ENCODE measurements at places on chromosomes 5 and 9.

DNA sequence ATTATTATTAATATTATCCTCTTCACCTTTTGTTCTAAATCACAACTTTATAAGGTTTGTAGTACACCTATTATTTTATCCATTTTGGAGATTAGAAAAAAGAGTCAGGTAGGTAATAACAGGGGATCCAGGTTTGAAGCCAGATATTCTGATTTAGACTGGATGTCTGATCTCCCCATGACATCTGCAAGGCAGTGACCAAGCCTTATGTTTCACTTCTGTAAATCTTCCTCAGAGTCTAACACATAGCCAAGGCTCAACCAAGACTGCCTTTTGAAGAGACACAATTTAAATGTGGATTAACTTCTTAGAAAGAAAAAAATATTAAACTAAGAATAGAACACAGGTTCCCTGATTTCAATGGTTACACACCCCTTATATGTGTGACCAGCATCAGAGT is 44.2 kb downstream of the CETN3 start:
- DNase-seq: no peak

DNA sequence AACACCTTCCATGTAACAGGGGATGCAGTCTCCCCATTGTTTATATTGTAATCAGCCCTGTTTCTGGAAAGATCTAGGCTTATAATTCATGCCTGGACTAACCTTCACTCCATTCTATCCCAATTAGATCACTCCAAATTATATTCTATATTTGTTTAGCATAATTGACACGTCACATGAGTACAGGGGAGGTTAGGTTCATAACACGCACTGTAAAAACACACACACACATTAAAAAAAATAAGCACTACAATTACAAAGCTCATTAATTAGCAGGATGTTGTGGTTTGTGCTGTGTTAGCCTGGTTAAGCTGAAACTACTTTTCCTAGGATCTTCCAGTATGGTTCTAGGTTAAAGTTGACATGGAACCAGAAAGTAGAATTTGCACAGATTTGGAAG is 126.0 kb downstream of the MLLT3 start:
- no peak for DNase-seq

- no peak for DNase-seq
These were observed 789 bp downstream of the COL27A1 start for GRCh38 chr9:114155995-114156656.

DNA sequence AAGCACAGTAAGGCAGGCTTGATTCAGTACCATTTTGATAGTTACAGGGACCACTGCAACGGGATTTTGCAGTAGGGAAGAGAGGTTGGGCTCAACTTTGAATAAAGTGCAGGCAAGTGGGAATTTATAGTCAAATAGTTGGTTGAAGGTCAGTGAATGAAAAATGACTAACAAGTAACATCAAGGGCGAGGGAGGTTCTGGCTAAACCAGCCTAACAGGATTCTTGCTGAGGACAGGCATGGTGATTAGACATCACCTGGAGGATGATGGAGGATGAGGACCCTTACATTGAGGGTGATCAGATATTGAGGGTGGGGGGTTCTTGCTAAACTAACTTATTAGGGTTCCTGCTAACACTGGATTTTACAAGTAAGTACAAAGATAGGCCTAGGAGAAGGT is 66.1 kb upstream of the SMC5 start:
- DNase-seq: no peak

DNA sequence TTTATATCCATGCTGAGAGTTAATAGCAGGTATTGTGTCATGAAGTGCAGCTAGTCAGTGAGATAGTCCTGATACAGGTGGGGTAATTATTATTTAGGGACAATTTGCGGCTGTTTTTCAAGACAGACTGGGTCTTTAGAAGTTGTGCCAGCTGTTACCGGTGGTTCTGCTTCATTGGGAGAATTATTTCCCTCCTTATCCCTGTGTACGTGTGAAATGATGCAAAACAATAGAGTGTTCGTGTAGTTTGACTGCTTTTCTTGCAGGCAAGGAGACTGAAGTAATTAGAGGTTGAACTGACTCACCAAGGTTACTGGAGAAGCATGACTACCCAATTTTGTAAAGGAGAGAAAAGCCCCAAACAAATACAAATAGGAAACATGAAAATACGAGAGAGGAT is 101.7 kb downstream of the ARRDC3 start:
- peak; percentile 70 for DNase-seq

GRCh38 chr9:125589287-125589686 is 117.7 kb downstream of the MAPKAP1 start:
- no peak for DNase-seq

- DNase-seq: peak; percentile 4
These were observed 3.3 kb downstream of the ASTN2 start for GRCh38 chr9:117411547-117411946.

- no peak for DNase-seq
These were observed 45.6 kb downstream of the APTX start for GRCh38 chr9:32955655-32956478.

Measured in fibroblast of upper back skin (primary cell).